ENCODE measurements at places on chromosomes 12 and 14.

DNA sequence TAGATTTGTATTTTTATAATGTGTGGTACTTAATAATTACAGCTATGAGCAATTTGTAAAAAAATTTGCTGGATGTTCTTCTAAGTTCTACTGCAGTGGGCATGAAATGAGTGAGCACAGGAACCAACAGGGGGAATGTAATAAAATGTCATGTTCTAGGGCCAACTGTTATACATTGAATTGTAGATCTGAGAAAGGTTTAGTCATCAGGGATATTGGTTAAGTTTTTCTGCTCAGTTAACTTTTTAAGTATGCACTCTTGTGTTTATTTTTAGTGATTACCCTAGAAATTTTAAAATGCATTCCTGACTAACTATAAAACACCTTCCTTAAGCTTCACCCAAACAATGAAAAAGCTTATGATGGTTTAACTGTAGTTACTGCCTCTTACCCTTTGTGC, 101.8 kb downstream of the CAND1 start:
- DNase-seq: no peak

GRCh38 chr14:23121361-23121771, 2.3 kb upstream of the CEBPE start:
- DNase-seq: peak; percentile 69

- DNase-seq: no peak
These were observed 14.0 kb upstream of the TRPV4 start for GRCh38 chr12:109847142-109847735.

DNA sequence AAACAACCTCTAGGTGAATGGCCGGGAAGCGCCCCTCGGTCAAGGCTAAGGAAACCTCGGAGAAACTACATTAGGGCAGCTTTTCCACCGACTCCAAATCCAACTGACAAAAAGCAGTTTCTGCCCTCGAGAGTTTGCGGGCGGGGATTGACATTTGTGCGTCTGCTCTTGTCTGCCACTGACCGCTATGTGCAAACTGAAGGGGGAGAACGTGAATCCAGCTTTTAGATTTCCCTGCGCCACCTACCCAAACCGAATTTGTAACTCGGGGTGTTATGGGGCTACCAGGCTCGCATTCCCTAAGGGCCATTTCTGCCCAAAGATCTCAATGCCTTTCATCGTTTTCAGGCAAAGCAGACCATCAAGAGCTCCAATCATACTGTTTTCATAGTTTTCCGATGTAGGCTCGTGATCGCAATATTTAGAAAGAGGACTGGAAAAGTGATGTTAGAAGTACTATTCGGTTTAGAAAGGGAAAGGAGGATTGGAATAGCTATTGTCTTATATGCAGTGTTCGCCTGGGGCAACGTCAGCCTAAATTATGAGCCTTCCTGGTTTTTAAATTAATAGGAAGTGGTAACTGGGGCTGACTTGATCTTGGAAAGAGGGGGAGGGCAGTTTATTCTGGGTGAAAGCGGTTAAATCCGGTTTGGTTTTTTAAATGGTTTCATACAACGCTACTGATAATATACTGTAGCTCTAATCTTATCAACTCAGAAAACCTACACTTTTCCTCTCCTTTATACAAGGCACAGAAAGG, 45.4 kb downstream of the BCAT1 start:
- no peak for DNase-seq
